SK-N-SH treated with all-trans-retinoic acid at 6 μM for 48 hours (cell line): ENCODE measurements at places on chromosomes 6 and 20.

GRCh38 chr6:84450018-84450417, 222.6 kb upstream of the CEP162 start:
- ATAC-seq: no peak

GRCh38 chr20:63861365-63861934, at the start of gene ABHD16B:
TSS of gene ABHD16B (plus strand) at chr20:63861498. CDS start at chr20:63861541, 43 bp downstream.
- ATAC-seq: no peak

DNA sequence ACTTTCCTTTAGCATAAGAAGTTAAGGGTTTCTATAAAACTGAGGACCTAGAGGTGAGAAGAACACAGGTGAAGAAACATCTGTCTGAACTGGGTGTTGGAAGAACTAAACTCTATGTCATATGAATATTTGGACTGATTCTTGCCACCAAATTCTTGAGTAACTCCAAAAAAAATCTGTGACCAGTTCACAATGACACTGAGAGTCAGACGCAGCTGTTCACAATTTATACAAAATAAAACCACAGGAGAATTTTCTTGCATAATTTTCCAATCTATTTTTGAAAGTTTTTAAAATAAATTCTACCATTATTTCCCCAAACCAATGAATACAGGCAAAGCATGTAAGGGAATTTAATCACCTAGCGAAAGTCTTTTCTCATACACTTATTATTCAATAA, 148.1 kb upstream of the TCF21 start:
- ATAC-seq: no peak

GRCh38 chr6:14131579-14131978, 14.0 kb downstream of the CD83 start:
- no peak for ATAC-seq

- no peak for ATAC-seq
Observed at GRCh38 chr6:118739696-118740353, 88.4 kb upstream of the CEP85L start.
